NCI-H2227 treated with DMSO at 0.1 percent for 48 hours (cell line): ENCODE measurements at places on chromosomes 1 and 21.

GRCh38 chr1:155191904-155192303 is 15.8 kb downstream of the THBS3 start:
- DNase-seq: no peak

- no peak for DNase-seq
Measured at GRCh38 chr1:21236178-21236577, 54.1 kb downstream of the ECE1 start.

GRCh38 chr21:43781846-43782245 is 5.7 kb upstream of the CSTB start:
- no peak for DNase-seq

- no peak for DNase-seq
Measured at GRCh38 chr1:143497374-143497747, 474.4 kb downstream of the FAM72C start.

DNA sequence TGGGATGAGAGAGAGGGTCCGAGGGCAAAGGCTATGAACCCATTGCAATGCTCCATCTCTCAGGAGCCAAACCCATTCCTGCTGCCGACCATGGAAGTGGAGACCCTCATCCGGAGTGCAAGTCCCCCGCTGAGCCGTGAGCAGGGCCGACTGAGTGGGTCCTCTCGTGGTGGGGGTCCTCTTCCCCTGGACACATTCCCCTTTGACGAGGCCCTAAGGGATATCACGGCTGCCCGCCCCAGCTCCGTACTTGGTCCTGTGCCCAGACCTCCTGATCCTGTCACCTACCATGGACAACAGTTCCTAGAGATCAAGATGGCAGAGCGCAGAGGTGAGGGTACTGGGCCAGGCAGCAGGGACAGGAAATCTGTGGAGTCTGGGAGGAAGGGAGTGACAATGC is 11.0 kb downstream of the HYI start:
- no peak for DNase-seq

DNA sequence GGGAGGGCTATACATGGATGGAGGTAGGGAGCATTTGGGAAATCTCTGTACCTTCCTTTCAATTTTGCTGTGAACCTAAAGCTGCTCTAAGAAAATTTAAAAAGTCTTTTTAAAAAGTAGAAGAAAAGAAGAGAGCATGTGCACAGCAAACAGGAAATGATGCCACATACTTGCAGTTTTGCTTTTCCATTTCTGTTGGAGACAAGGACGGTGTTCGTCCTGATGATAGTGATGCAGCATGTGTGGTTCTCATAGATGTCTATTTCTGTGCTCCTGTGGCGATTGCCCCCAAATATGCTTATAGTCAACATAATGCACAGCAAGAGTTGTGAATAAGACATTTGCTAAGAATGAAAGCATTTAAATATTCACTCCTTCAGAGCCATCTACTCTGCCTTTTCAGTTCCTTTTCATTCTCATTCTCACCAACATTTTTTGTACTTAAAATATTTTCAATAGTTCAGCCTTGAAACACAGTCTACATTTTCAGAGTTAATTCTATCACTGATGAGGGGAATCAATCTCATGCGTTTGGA is 66.6 kb downstream of the LRRC8C start:
- DNase-seq: no peak

GRCh38 chr1:157233131-157233530 is 94.9 kb upstream of the ETV3 start:
- no peak for DNase-seq
